ENCODE measurements at places on chromosomes 7 and 10.

GRCh38 chr10:47165168-47165710 lies 134.8 kb upstream of the GDF10 start:
- DNase-seq, result no peak

- DNase-seq, result no peak
Observed at GRCh38 chr7:19106241-19107080, 11.0 kb downstream of the TWIST1 start.

DNA sequence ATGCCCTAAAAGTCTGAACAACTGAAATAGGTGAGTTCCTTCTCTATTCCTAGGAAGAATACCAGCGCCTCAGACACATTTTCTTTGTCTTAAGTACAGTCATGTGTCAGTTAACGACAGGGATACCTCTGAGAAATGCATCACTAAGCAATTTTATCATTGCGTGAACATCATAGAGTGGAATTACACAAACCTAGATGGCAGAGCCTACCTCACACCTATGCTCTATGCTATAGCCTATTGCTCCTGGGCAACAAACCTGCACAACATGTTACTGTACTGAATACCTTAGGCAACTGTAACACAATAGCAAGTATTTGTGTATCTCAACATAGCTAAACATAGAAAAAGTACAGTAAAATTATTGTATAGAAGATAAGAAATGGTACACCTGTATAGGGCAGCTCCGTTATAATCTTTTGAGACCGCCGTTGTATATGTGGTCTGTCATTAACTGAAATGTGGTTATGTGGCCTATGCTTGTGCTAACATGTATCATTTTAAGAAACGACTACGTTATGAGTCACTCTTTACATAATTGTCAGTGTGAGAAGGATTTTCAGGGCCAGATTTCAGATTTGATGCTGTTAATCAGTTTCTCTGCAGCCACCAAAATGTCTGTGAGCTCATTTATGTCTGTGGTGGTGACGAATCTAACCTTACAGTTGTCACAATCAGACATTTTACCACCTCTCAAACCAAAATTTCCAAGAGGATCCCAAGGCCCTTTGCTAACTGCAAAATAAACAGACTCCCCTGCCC lies 66.1 kb upstream of the STK17A start:
- peak; percentile 48 for DNase-seq

GRCh38 chr10:13705526-13706174 lies 118.9 kb downstream of the PRPF18 start:
- DNase-seq, result no peak

- DNase-seq, result no peak
Observed at GRCh38 chr10:13684252-13684791, 97.6 kb downstream of the PRPF18 start.

GRCh38 chr10:49619613-49620012 lies 5.8 kb downstream of the CHAT start:
- no peak for DNase-seq

DNA sequence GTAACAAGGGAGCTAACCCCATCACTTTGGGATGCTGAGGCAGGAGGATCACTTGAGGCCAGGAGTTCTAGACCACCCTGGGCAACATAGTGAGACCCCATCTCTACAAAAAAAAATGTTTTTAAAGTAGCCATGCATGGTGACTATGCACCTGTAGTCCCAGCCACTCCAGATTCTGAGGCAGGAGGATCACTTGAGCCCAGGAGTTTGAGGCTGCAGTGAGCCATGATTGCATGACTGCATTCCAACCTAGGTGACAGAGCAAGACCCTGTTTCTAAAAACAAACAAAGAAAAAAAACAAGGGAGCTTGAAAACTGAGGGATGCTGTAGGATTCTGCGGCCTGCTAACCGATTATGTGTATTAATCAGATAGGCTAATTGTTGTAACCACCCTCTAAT lies 4.9 kb downstream of the KIAA1217 start:
- no peak for DNase-seq

DNA sequence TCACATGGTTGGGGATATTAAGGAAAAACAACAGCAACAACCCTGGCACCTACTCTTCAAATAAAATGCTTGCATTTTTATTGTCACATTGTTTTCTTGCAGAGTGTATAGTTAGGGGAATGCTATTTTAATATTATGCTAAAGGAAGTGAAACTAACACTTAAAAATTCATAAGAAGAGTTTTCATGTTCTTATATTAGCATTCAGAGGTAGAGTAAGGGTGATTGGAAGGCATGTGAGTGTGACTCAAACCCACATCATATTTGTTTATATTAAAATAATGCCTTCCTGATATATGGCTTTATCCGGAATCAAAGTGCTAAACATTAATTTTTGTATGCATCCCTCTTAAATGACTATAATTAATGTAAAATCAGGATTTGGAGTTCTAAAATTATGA lies 59.8 kb upstream of the TES start:
- no peak for DNase-seq

- DNase-seq, result no peak
Observed at GRCh38 chr10:31318854-31319601, at the start of gene ZEB1. TSS of gene ZEB1 (plus strand) at chr10:31319216. CDS start at chr10:31319235, 19 bp downstream.

- no peak for DNase-seq
Observed at GRCh38 chr10:13685885-13686284, 99.1 kb downstream of the PRPF18 start.

- no peak for DNase-seq
Observed at GRCh38 chr10:34327184-34327583, 487.9 kb downstream of the PARD3 start.

GRCh38 chr7:90538405-90538804 lies 57.7 kb upstream of the CDK14 start:
- no peak for DNase-seq

GRCh38 chr7:129950933-129951225 lies 1.9 kb downstream of the UBE2H start:
- no peak for DNase-seq

GRCh38 chr10:18224626-18225445 lies 84.6 kb downstream of the CACNB2 start:
- no peak for DNase-seq

DNA sequence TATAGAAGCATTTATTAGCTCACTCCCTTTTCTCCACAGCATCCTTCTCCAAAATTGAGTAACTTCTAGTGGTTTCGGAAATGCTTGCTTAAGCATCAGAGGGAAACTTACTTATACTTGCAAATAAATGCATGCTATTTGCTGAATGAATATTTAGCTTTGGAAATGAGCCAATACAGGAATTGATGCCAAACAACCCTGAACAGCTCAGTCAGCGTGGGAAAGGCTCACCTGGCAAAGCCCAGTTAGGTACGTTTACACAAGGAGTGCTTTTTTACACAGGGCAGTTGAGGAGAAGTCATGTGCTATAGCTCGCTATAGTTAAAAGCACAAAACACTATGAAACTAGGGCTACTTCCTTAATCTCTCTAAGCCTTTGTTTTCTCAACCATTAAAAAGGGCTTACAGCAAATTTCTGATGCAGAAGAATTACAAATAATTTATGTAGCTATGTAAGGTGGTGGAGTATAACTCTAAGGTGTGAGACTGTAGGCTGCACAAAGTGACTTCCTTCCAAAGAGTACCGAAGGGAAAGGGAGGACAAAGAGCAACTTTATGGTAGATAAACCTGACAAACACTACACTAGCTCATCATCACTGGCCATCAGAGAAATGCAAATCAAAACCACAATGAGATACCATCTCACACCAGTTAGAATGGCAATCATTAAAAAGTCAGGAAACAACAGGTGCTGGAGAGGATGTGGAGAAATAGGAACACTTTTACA lies 498.2 kb downstream of the PHTF2 start:
- no peak for DNase-seq

- DNase-seq, result no peak
Observed at GRCh38 chr10:89625041-89625765, 19.8 kb downstream of the PANK1 start.

DNA sequence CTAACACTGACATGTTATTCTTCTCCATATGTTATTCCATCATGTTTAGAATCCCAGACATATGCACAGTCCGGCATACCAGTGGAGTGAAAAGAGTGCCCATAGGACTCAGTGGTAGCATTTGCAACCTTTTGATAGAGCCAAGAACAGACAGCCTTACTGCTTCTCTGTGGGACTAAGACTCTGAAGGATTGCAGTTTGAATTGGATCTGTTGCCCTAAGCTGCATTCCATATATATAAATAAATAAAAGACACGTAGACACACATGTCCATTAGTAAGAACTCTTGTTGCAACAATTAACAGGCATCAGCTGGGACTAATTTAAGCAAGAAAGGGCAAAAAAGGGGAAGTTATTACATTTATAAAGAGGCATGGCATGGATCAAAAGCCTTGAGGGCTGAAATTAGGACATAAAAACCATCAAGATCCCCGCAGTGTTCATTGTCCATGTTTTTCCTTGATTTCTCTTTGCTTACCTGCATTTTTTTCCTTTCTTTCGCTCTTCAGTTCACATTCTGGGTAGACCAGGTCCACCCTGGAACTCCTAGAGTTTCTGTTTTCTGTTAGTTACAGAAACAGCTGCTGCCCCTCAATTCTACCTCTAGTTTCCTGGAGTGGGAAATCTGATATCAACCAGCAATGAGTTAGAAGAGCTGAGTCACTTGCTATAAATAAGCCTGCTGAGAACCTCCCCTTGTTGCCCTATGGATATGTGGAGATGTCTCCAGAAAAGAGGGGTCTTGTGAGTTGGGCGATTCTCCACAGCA lies 132.4 kb downstream of the SORCS1 start:
- DNase-seq, result no peak

DNA sequence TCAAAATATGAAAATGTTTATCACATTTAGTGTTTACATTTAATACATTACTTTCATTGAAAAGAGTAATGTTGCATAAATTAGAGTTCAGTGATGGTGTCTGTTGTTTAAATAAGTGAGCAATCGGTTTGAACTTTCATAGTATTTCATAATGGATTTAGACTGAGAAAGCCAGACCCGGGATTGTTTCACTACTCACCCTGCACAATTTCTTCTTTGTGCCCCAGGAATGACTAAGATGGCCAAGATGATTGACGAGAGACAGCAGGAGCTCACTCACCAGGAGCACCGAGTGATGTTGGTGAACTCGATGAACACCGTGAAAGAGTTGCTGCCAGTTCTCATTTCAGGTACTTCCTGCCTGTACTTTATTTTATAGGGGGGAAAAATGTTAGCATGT lies 74.6 kb downstream of the VCL start:
- no peak for DNase-seq

- no peak for DNase-seq
Observed at GRCh38 chr10:18059826-18060559, 80.2 kb upstream of the CACNB2 start.

DNA sequence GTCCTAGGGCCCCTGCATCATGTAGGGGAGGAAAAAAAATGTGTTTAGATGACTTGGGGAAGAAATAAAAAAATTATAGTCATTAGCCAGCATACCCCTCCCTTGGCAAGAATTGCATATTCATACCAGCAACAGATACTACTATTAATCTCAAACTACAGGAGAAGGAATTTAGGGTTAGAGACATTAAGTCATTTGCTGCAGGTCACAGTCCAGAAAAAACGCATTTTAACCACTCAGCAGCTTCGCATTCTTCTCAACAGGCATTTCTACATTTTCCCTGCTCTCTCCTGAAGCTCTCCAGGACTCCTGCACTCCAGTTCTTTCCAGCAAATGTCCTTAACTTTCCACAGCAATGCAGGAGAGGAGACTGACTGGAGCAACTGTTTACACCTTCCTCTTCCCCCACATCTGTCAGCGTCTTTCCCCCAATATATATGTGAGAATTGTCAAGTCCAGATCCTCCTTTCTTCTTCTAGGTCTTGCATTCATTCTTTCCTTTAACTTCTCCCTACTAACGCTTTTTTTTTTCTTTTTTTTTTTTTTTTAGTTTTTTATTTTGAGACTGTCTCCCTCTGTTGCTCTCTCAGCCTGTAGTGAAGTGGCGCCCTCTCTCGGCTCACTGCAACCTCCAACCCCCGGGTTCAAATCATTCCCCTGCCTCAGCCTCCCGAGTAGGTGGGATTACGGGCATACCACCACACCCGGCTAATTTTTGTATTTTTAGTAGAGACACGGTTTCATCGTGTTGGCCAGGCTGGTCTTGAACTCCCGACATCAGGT lies 35.6 kb downstream of the PRPS1L1 start:
- no peak for DNase-seq

GRCh38 chr7:33157311-33157710 lies 27.9 kb downstream of the BBS9 start:
- no peak for DNase-seq

- DNase-seq, result no peak
Observed at GRCh38 chr7:27053153-27053552, 42.6 kb downstream of the HOXA1 start.

GRCh38 chr10:62023329-62023728 lies 121.8 kb downstream of the ARID5B start:
- DNase-seq, result no peak

GRCh38 chr7:155681663-155682062 lies 37.2 kb downstream of the RBM33 start:
- no peak for DNase-seq

- DNase-seq, result no peak
Observed at GRCh38 chr10:127889605-127890195, 3.0 kb downstream of the CLRN3 start.

DNA sequence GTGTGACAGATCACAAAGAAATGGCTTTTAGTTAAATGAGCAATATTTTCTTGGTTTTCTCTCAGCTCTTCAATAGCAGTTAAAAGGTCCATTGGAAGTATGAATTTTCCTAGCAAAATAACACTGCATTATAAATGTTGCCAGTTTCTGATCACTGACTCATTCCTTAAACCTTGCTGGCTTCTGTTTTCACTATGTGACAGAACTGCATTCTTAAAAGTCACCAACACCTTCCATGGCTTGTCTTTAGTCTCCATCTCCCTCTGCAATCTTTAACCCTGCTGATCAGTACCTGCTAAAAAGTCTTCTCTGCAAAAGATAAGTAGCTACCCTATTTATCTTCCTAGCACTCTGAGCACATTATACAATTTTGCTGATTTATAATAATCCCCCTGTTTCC lies 405.0 kb upstream of the LRRN3 start:
- no peak for DNase-seq

DNA sequence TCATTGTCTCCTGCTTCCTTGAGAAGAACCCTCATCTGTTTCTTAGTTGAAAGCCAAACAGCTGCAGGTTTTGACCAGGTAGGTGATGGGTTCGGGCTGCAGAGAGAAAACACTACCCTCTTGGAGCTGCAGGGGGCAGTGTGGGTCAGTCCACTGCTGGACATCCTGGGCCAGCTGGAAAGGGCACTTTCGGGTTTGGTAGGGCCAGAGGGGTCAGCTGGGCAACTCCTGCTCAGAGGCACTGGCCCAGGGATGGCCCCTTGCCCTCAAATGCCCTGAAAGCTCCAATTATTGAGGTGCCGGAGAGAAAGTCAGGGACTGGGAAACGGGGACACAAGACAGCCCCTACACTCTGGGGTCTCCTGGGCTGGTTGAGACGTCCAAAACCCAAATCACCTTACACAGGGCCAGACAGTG lies 90.7 kb downstream of the MKI67 start:
- DNase-seq, result no peak

GRCh38 chr7:87411186-87411585 lies 64.3 kb downstream of the ABCB4 start:
- DNase-seq, result no peak
